Forelimb muscle (tissue), 1 donor: ENCODE measurements at places on chromosomes 6 and 20.

GRCh38 chr6:158799051-158799792 lies 19.9 kb downstream of the EZR start:
- DNase-seq = no peak

- DNase-seq = no peak
Measured at GRCh38 chr6:27096834-27097511, 150.5 kb upstream of the PRSS16 start.

GRCh38 chr6:14543971-14544585 lies 426.5 kb downstream of the CD83 start:
- DNase-seq = no peak

DNA sequence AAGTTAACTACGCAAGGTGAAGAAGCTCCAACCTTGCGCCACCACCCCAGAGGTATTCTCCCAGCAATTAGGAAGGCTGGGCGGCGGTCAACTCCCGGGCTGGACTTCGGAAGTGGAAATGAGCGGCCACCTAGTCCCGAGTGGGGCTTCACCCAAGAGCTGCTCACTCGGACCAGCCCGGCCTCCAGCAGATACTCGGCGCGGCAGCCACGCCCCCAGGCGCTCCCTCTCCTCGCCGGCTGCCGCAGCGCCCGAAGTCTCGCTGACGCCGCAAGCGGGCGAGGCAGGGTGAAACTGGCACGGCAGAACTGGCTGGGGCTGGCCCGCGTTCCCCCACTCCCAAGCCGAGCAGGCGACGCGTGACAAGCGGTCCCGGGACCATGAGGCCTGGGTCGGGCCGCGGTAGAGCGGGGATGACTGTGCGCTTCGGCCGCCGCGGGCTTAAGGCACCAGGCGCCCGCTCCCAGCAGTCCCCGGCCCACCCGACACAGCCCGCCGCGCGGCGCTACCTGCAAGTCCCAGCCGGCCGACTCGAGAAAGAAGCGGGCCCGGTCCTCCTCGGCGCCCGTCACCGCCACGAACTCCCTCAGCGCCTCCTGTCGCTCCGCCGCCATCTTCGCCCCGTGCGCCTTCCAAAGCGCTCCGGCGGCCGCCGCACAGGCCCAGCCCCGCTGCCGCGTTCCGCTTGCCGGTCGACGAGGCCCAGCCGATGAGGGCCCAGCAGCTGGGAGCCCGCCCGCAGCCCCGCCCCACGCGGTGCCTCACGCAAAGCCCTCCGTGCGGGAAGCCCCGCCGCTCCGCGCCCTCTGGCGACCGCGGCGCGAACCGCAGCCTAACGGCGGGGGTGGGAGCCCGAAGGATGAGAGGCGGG lies at the start of gene NSFL1C:
Gene NSFL1C, minus strand, starts transcription at position 639 of the 871 bp plus-strand sequence. Its CDS starts 25 bp downstream, at position 614.
- DNase-seq = peak; percentile 72

- DNase-seq = no peak
Measured at GRCh38 chr6:34315780-34316179, 67.0 kb upstream of the SMIM29 start.

- no peak for DNase-seq
Measured at GRCh38 chr20:13441388-13441787, 197.3 kb downstream of the TASP1 start.

DNA sequence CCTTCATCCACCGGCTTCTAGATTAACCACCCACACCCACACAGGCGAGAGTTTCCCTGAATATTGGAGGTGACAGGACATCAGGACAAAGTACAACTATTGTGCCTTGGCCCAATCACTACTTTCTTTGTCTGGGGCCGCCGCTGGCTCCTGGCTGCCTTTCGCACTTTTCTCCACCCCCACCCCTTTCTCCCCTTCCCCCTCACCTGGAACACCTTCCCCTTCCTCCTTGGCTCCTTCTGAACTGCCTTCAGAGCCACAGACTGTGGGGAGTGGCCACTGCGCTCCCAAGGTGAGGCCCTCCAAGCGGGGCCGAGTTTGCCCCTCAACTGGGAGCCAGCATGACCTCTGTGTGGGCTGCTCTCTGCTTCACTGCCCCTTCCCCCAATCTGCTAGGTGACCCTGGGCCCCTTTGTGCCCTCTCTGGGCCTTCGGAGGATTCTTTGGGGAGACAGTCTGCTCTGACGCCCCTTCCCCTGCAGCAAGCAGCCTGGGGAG lies 3.0 kb upstream of the VEGFA start:
- no peak for DNase-seq

- DNase-seq = no peak
Measured at GRCh38 chr6:17683428-17683827, 23.3 kb downstream of the NUP153 start.
